ENCODE measurements at places on chromosomes 7 and 10. TPM values are rescaled to one million over a fixed set of nuclear protein-coding genes. Genes with fewer than 3 reads are reported as not detected.

- DNase-seq, result no peak
These were observed 13.0 kb upstream of the FRA10AC1 start for GRCh38 chr10:93715345-93715744.

DNA sequence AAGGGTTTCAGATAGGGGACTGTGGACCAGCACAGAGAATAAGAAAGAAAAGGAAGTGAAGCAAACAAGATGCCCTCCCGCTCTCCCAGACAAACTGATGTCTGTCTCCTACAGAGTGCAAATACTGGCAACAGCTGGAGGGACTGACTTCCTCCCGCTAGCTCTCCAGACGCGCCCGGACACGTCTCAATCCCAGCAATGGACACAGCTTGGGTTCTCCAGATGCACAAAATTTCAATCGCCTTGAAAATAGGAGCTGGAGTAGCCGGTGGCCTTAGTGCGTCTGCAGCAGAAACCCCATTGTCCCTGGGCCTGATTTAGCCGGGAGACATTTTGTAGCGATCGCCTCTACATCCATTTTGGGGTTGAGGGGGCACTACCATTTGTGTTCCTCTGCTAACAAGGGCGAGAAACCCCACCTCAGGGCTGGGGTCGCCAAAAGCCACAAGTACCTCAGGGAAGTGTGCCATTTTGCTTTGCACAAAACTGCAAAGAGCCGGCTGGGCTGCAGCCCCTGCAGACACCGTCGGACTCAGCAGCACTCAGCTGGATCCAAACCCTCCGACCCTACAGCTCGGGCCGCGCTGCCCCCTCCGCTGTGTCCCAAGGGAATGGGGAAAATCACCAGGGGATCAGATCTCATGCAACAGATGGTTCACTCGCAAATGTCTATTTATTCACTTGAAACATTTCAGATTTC lies 5.9 kb downstream of the CPA2 start:
- peak; percentile 38 for DNase-seq

The ACBD7 gene
- total RNA-seq, result 2.0 TPM

DNA sequence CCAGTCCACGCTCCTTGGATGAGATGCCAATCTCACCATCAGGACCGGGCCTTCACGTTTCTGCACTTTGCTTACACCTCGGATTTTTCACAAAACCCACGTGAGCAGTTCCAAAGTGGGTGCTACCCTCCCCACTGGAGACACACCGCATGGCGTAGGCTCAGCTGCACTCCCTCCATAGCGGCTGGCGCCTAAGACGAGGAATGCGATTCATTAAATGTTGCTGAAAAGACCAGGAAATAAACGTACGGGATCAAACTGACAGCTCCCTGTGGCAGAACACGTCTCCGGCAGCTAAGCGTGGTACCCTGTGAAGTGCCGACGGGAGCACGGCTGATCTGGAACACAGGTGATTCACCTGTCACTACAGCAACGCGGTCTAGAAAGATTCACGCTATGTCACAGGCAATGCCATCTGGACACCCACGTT lies 209.0 kb downstream of the DIP2C start:
- DNase-seq, result no peak

The IQCE gene
- 15.3 TPM for total RNA-seq

DNA sequence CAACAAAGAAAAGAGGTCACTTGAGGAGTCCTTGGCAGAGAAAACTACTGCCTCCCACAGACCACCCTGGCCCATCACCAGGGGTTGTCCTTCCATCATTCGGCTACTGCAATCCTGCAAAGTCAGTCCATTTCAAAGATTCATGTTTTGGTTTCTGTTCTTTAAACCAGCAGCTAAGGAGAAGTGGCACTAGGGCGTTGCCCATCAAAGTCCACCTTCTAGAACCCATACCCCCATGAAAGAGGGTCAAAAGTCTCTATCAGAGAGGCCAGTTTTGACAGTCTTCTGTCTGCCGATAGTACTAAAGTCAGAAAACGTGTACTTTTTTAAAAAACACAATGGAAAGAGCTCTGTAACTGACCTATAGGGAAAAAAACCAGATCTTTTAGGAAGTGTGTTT lies 14.4 kb downstream of the CCDC6 start:
- DNase-seq, result no peak

The TLX1 gene
- total RNA-seq, result not detected

- DNase-seq, result no peak
These were observed 39.5 kb downstream of the PRPS1L1 start for GRCh38 chr7:17988141-17988540.

The TMEM229A gene
- total RNA-seq, result not detected

DNA sequence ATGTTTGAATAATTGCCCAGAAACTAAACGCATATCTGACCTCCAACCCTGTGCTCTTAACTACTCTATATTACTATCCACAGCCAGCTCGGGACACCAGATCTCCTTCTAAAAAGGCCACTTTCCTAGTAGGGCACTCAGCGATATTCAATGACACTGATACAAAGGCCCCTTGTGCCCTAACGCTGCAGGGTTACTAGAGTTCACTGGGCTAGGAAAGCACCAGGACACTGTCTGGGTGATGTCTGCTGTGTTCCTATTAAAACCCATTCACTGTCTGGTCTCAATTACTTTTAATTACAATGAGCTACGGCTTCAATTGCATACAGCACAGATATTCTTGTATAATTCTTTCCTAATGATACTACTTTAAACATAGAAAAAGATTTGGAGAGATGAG lies 91.7 kb downstream of the SORCS1 start:
- no peak for DNase-seq

- peak; percentile 45 for DNase-seq
These were observed 20.5 kb downstream of the ASNS start for GRCh38 chr7:97851683-97852082.

All from LHCN-M2 (cell line).